ENCODE measurements at places on chromosomes 3 and 15.

DNA sequence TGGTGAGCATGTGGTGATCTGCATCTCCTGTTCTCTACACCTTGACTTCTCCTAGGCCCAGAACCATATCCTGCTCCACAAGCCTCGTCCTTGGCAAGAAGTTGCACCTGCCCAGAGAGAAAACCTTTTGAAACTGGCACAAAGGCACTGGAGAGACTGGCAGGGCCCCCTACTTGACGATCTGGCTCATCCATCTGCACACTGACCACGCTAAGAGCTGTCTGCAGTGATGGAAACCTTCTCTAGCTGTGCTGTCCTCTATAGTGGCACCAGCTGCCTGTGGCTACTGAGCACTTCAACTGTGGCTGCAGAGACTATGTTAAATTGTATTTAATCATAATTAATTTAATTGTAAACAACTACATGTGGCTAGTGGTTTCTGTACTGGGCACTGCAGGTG lies 26.2 kb upstream of the SRP14 start:
- no peak for DNase-seq

DNA sequence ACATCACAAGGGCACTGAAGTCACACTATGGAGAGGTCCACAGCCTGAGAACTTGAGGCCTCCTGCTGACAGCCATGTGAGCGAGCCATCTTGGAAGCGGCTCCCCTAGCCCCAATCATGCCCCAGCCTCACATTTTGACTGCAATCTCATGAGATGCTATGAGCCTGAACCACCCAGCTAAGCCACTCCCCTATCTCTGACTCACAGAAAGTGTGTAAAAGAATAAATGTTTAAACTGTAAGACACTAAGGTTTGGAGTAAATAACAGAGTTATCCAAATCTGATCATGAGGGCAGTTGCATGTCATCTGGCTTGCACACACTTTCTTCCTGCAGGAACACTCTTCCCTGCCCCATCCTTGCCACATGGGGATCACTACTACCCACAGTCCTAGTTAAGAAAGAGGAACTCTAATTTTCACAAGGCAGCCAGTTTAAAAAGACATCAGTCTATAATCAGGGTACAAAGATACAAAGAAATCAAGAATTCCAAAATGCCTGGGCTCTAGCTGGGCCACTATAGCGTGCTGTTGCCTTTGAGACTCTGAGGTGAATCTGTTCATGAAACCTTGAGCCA lies 494.2 kb downstream of the FOXP1 start:
- DNase-seq: no peak

DNA sequence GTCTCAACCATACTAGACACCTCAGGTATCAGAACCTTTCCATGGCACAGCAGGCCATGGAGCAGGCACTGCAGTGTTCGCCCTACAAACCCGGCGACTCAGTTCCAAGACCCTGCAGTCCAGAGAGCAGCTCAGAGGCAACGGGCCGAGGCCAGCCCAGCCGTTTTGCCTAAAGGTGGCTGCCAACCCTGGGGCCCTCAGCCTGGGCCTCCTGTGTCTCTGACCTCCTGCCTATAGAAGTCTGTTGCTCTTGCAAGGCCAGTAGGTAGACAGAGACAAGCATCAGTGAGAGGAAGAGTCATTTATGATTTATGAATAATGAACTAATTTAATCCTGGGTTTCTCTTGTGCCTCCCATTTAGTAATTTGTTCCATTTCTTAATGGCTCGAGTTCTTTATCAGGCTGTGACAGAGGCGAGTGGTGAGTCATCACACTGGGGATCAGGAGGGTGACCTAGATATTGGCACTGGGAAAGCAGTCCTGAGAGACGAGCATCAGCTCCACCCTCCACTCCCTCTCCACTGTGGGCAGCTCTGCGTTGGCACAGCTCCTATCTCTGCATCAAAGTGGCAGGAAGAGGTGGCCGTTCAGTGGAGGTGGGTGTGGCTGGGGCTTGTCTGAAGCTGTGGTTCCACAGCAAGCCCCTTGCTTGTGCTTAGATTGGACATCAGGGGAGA lies 79.8 kb downstream of the ABHD5 start:
- peak; percentile 62 for DNase-seq

DNA sequence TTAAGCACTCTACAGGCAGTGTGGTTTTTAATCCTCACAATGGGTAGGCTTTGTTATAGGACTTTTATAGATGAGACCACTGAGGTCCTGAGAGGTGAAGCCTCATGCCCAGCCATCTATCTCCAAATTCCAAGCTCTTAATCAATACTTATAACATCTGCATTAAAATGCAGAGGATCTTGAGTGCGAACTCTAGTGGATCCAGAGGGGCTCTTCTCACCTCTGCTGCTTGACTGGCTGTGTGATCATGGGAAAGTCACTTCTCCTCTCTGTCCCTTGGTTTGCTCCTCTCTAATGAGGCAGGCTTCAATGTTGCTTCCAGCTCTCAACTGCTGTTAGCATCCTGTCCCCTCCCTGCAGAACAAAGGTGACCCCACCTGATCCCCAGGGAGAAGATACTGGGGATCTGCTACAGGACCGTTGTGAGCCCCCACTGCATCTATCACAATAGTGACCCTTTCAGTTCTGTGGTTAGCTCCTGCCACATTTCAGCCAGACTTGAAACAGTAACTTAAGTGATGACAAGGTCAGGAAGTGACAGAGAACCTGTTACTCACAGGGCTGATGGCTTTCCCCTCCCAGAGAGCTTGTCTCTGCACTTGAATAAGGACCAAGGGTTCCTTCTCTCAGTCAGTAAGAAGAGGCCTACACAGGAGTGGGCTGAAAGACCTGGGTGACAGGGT lies 1.3 kb downstream of the SLC27A2 start:
- no peak for DNase-seq

DNA sequence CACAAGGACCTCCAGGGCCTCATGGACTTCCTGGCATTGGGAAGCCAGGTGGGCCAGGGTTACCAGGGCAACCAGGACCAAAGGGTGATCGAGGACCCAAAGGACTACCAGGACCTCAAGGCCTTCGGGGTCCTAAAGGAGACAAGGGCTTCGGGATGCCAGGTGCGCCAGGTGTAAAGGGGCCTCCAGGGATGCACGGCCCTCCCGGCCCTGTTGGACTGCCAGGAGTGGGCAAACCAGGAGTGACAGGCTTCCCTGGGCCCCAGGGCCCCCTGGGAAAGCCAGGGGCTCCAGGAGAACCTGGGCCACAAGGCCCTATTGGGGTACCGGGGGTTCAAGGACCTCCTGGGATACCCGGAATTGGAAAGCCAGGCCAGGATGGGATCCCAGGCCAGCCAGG lies 23.2 kb upstream of the CMSS1 start:
- no peak for DNase-seq

DNA sequence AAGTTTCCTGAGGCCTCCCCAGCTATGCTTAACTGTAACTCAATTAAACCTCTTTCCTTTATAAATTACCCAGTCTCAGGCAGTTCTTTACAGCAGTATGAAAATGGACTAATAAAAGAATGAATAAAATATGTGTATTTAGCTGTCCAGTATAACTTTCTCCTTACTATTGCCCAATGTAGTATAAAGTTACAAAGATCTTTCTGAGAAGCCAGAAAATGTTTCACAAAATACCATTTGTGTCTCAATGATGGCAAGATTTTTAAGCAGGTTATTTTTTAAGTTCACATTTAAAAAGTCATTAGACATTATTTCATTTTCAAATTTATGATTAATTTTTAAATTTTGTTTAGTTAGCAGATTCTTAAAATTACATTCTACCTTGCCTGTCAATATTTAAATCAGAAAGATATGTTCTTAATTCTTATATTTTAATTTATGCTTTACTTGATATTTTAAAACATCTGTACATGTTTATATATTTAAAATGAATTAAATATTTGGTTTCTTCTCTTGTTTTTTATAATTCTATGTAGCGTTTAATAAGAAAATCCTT lies 189.2 kb downstream of the GBE1 start:
- no peak for DNase-seq

DNA sequence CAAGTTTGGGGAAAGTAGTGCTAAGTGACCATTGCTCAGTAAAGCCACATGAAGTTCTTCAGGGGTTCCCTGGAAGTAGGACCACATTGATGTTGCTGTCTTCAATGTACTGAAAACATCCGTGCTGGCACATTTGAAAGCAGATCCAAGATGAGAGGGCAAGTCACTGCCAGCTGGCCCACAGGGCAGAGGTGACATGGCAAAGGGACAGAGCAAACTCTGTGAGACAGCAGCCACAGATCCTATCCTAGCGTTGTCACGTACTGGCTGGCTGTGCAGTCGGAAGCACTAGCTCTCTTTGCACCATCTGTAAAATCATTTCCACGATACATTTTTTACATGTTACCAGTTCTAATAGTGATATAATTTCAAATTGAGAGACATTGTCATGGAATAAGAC lies 13.8 kb downstream of the MUC13 start:
- no peak for DNase-seq

GRCh38 chr3:11734-12133 lies 184.8 kb upstream of the CHL1 start:
- peak; percentile 2 for DNase-seq

DNA sequence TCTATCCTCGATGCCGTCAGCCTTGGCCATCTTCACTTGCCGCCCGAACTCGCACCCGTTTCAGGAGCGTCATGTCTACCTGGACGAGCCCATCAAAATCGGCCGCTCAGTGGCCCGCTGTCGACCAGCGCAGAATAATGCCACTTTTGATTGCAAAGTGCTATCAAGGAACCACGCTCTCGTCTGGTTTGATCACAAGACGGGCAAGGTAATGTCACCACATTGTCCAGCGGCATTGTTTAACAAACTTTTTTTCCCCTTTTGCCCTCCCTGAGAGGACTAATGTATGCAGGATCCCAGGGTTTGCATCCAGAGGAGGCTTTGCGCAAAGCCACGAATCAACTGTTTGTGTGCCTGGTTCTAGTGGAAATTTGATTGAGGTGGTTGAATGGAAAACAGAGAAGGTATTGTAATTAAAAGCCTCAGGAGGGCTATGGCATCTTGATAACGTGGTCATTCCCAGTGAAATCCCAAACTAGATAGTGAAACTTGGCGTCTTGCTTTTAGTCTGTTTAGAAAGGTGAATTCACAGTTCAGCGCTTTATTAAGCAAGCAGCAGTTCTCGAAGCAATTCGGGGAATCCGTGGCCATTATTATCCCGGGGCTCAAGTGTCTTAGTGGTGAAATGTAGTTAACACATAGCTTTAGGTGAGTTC lies 1.7 kb downstream of the SLMAP start:
- DNase-seq: no peak

DNA sequence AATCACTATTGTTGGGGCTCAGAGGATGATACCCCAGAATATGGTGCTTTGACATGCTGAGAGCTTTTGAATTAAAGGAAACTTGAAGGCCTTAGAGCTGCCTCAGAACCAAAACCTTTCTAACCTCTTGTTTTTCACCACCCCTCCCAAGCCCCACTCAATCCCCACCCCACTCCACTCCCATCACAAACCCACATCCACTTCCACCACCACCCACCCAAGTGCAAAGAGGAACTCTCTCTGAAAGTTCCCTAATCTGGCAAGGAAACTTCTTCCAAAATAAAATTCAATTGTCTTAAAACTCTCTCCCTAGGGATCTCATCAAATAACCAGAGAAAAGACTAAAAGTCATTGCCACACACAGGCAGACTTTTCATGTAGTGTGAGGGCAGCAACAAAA lies 301.2 kb upstream of the ARHGEF26 start:
- no peak for DNase-seq

GRCh38 chr3:142106548-142106947 lies 42.8 kb downstream of the TFDP2 start:
- DNase-seq: no peak

GRCh38 chr3:51675201-51675611 lies 4.2 kb downstream of the TEX264 start:
- no peak for DNase-seq

GRCh38 chr3:73808862-73809509 lies 184.2 kb upstream of the PDZRN3 start:
- DNase-seq: no peak

- no peak for DNase-seq
Measured at GRCh38 chr15:76206325-76206976, 104.8 kb downstream of the ETFA start.

DNA sequence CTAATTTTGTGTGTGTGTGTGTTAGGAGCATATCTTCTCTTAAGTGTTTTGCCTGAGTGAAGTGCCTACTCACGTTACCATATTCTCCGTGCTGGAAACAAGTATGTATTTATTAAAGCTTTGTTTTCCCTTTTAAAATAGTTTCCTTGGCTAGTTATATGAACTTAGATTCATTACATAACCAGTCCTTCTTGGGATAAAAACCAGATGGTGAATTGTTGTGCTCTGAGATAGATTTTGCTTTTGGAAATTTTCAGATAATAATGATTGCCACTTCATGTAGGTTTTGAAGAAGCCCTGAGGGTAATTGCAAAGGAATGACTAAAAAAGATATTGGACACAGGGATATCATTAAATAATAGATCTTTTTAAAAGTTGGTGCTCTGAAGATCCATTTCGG lies 390.2 kb upstream of the SGO1 start:
- DNase-seq: no peak

- DNase-seq: no peak
Measured at GRCh38 chr3:177396733-177397132, 199.5 kb upstream of the TBL1XR1 start.

GRCh38 chr3:119559441-119559963 lies at the start of gene CD80:
TSS of gene CD80 (minus strand) at chr3:119559614. CDS start at chr3:119557728, 1,886 bp downstream.
- DNase-seq: peak; percentile 49

DNA sequence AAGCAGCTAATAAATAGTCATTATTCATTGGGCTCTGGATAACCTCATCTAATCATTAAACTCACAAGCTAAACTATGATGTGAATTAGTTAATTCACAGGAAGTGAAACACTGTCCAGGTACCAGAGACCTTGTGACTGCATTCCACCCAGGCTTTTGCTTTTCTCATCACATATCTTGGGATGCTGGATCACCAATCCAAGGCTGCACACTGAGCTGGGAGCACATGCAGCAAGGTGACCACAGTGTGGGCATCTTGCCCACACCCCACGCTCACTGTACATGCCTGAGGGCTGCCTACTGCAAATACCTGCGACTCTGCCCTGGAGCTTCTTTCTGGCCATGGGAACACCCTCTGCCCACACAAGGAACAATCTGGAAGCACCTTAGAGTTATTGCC lies 40.6 kb upstream of the TNFAIP8L3 start:
- no peak for DNase-seq

DNA sequence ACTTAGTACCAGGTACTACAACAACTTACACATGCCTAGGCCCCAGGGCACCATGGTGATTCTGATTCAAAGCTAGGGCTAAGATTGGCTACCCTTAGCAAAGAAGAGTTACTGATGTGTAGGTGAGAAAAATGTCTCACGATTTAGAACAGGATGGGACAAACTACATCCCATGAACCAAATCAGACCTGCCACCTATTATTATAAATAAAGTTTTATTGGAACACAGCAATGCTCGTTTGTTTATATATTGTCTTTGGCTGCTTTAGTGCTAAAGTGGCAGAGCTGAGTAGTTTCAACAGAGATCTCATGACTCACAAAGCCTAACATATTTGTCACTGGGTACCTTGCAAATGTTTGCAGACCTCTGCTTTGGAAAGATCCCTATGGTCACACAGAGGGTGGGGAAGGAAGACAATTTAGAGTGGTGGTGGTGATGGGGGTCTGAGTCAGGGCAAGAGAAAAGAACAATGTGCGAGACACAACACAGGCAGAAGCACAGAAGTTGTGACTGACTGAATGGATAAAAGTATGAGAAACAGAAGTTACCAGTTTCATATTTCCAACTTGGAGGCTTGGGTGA lies 770.6 kb upstream of the CFAP20DC start:
- DNase-seq: no peak

Data from activated CD4-positive, alpha-beta T cell treated with anti-CD3 and anti-CD28 coated beads for 4 hours (primary cell).